KBM-7 (cell line): ENCODE measurements at places on chromosomes 4 and X.

GRCh38 chrX:7730071-7730470 is 112.9 kb upstream of the VCX start:
- no peak for DNase-seq

DNA sequence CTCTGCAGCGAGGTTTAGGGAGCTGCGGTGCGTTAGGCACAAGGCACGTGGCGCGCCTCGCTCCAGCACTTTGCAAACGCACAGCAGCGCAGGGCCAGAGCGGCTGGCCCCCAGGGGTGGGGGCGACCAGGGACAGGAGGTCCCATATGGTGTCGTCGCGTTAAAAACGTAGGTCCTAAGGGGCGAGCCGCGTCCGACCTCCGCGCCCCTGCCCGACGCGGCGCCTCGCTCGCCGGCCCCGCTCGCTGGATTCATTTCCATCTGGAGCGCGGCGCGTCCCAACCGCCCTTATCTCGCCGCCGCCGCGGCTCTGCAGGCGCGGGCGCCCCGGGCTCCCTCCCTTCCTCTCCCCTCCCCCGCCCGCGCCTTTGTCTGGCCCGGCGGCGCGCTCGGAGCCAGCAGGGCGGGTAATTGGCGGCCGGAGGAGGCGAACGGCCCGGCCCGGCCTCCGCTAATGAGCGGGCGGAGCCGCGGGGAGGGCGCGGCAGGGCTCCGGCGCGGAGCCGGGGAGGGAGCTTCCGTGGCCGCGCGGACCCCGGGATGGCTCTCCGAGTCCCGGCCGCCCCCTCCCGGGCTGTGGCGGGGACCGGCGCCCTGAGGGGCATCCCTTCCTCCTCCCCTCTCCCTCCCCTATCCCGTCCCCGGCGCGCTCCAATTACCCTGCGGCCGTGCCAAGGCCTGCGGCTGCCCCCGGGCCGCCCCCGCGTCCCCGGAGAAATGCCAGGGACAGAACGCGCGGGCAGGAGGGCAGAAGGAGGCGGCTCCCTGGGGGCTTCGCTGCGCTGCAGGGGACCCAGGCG is 409.0 kb downstream of the BCOR start:
- DNase-seq: peak; percentile 60

DNA sequence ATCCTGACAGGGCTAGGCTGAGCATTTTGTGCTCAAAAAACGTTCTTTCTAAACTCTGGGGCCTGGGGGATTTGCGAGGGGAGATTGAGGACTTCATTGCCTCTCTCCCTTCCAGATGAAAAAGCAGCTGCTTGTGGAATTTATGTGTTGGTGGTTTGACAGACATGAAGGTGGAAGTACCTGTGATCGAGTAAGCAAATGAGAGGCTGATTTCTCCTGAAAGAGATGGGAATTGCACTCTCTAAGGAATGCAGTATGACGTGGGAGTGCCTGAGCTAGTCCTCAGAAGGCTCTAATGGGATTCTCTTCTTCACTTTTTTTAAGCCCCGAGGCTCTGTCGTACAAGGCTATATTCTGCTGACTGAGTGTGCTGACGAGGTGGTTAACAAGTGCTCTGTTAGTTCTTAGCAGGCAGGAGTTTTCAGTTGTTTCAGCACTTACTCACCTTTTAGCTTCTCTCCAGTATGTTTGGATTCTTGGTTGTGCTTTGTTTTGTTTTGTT is 426.8 kb upstream of the CNKSR2 start:
- no peak for DNase-seq

DNA sequence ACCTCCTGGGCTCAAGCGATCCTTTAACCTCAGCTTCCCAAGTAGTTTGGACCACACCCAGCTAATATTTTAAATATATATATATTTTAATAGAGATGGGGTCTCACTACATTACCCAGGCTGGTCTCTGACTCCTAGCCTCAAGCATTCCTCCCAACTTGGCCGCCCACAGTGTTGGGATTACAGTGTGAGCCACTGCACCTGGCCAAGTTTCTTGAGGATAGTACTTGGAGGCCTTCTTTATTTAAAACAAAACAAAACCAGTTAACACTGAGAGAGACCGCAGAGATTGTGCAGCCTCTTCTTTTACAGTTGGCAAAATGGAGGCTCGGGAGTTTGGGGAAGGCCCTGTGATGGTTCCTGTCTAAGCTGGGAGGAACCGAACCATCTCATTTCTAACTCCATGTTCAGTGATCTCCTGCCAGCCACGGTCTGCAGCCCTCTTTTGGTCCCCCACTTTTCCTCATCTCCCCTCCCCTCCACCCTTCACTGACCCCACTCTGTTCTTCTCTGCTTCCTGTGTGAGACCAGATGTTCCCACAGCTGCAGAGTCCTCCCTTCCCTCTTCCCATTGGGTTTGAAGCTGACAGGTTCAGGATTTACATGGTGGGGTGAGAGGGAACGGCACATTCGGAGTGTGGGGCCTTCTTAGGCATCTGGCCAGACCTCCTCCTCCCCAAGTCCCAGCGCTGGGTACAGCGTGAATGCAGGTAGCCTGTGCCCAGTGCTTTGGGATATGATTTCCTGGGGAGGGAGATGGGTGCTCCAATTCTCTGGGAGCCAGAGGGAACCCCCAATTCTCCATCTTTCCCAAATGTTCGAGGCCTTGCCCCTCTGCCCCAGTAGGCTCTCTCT is 1.4 kb upstream of the SORCS2 start:
- no peak for DNase-seq

DNA sequence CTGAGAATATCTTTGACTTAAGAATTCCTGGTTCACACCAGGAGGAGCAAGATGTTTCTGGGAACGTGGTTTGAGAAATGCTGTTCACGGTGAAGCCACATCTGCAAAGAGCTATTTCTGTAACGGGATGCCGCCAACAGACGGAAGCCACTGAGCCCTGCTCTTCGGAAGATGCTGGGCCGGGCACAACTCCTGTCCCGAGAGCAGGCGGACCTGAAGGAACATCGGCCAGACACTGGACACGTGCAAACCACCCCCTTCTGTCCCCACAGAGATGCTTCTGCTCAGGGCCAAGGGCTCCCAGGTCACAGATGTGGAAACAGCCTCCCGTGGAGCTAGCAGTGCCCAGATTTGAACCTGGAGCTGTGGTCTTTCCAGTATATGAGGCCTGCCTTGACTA is 24.3 kb downstream of the HMX1 start:
- DNase-seq: no peak

DNA sequence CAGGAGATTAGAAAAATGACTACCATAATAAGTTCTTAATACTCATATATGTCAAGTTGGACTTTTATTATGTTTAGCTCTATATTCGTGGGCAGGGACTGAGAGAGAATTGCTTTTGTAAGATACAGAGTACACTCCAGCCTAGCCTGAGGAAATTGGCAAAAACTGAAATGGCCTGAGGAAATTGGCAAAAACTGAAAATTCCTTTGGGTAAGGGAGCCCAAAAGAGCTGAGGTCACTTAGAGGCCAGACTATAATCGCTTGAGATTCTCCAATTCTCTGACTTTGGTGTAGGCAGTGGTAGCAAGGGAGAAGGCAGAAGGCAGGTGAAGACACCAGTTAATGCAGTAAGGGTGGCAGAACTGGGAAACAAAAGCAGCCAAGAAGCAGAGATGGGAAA is 124.5 kb upstream of the HCCS start:
- DNase-seq: no peak

DNA sequence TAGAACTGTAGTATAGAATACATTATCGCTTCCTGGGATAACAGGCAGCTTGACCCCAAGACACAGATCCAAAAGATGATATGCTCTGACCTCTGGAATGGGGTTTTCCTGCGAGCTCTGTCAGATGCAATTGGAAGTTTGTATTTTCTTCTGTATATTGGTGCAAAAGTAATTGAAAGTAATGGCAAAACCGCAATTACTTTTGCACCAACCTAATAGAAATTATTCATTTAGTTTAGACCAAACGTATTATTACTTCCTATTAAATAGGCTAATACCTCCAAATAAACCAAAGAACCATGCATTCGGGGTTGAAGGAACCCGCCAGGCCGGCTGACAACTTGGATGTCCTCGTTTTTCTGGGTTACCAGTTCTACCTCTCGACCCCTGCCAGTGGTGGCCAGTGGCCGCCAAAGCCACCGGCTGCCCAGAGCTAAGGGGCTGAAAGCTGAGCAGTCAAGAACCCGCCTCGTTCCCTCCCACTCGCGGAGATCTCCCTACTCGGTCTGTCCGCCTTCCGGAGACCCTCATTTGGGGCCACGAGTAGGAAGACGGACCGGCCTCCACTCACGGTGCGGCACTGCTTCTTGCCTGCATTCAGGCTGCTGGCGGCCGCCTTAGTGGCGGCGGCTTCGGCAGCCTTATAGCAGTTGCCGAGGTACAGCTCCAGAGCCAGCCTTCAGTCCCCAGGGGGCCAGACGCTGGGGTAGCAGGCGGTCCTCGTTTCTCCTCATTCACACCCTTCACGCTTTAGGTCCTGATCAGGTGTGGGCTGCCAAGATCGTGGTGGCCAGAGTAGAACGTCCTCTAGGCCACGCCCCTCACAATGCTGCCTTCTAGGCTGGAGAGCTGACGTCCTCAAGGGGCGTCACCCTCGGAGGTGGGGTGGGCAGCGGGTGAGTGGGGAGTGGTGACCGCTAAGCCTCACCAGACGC is 121.9 kb downstream of the RBMX2 start:
- no peak for DNase-seq

DNA sequence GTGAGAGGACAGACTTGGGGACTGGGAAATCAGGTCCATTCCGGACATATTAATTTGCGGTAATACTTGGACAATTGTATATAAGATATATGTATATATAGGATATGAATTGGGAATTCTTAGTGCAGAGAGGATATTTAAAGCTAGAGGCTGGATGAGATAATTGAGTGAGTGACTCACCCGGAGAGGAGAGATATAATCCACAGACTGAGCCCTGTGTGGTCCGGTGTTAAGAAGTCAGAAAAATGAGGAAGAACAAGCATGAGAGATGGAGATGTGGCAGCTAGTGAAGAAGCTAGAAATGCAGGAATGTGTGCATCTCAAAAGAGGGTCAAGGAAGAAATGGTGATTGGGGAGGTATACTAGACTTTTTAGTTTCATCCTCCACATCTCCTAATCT is 336.2 kb downstream of the SLC7A11 start:
- no peak for DNase-seq

DNA sequence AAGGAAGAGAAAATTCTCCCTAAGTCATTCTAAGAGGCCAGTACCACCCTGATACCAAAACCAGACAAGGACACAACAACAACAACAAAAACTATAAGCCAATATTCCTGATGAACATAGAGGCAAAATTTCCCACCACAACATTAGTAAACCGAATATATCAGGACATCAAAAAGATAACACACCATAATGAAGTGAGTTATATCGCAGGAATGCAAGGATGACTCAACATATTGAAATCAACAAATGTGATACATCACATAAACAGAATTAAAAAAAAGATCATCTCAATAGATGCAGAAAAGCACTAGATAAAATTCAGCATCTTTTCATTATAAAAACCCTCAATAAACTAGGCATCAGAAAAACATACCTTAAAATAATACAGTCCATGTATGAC is 1844.4 kb upstream of the PCDH10 start:
- DNase-seq: no peak

GRCh38 chr4:139015948-139016471 is 429 bp downstream of the NOCT start:
- DNase-seq: peak; percentile 58

DNA sequence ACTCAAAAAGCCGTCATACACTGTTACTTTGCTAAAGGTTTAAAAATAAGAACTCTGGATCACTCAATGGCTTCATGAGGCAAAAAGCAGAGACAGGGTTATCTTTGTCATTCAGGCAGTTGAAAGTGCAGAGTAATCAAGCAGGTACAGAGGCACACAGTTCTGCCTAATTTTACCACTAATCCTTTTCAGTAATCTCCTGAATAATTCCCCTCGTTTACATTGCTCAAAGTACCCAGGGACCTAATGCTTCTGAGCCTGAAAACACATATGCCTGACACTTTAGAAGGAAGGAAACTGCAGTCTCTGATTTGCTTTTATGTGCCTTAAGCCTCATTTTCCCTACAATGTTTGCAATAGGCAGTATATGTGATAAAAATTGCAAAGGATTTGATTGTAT is 71.4 kb upstream of the TRAM1L1 start:
- no peak for DNase-seq

- no peak for DNase-seq
Observed at GRCh38 chr4:69490271-69490670, 5.4 kb downstream of the UGT2B4 start.

GRCh38 chrX:13716455-13716854 is 18.0 kb downstream of the TRAPPC2 start:
- no peak for DNase-seq

DNA sequence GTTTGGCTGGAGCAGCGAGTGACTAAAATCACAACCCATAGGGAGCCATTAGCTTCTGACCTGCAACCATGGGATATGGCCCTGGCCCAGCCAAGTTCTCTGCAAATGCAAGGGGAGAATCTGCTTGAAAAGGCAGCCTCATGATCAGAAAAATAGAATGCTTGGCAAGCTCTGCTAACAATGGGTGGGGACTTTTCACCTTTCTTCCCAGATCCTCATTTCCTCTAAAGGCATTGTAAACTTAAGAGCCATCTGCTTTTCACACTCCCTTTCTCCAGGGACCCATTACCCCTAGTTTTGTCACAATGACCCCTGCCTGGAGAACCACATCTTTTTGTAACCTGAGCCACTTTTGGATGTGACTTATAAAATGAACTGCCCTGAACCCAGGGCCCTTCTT is 104.3 kb downstream of the PARM1 start:
- DNase-seq: no peak

- peak; percentile 88 for DNase-seq
Observed at GRCh38 chr4:1870328-1870577, 940 bp upstream of the NSD2 start.

DNA sequence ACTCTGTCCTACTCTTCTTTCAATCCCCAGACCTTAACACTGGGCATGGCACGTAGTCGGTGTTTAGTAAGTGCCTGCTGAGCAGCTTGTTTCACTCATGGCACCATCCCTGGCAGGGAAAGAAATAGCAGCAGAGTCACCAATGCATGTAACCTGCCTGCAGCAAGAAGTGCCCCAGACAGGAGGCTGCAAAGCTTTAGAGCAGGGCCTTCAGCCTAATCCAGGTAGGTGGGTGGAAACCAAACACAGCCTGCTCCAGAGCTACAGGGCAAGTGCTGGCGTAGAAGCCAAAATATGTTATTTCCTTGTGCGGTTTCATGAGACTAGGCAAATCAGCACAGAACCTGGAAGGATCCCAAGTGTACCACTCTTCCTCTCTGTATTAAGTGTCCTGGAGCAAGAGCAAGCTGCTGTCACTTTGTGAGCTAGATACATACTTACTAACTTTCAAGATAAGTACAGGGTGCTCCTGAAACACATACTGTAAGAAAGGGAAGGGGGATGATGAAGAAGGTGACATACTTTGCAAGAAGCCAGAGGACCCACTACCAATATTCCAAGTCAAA is 5.5 kb downstream of the PROM1 start:
- no peak for DNase-seq
